ENCODE measurements at places on chromosomes 12 and 14. TPM values are rescaled to one million over a fixed set of nuclear protein-coding genes. Genes with fewer than 3 reads are reported as not detected.
A peak's percentile ranks its signal among the peaks of the same experiment; 100 is the strongest.

DNA sequence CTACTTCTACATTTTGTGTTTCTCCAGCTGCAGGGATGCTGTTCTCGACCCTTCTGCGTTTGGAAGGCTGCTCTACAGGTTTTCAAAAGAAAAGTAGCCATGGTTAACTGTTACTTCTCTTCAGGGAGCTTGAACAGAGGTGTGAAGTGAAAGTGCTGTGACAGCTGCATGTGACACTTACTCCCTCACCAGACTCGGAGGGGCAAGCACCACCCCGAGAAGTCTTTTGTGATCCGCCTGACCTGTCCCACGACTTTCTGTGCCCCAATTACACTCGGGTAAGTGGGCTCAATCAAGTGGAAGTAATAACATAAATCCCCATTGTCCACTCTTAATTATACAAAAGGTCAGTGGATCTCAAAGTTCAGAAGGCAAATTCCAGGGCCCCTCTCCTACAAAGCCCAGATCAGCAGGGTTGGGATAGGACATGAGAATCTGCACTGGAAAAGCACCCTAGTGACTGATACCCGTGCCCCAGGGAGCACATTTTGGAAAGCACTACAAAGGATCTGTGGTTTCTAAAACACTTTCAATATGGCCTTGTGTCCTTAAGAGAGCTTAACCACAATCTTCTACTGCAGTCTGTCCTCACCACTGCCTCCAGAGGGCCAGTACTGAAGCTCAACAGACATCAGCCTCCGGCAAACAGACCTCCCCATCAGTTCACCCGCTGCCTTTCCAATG is 11.5 kb downstream of the FICD start:
- DNase-seq = no peak

- DNase-seq = no peak
These were observed 207.3 kb upstream of the OR4E1 start for GRCh38 chr14:21880918-21881317.

DNA sequence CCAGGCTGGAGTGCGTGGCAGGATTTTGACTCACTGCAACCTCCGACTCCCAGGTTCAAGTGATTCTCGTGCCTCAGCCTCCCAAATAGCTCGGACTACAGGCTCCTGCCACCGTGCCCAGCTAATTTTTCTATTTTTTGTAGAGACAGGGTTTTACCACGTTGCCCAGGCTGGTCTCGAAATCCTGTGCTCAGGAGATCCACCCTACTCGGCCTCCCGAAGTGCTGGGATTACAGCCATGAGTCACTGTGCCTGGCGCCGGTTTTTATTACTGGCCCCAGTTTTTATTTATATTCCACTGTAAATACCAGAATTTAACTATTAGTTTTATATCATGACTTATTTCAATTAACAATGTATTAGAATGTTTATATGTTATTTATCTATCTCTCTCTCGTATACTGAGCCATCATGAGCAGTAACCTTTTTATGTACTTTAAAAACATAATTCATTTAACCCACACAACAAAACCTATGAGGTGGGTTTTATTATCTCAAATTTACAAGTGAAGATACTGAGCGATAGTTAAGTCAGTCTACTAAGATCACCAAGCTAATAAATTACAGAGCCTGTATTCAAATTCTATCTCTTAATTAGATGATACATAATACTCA is 47.8 kb downstream of the HECTD1 start:
- no peak for DNase-seq

GRCh38 chr12:30630979-30631285 is 64.7 kb downstream of the IPO8 start:
- DNase-seq = no peak

GRCh38 chr14:59200195-59200594 is 11.7 kb downstream of the DAAM1 start:
- no peak for DNase-seq

DNA sequence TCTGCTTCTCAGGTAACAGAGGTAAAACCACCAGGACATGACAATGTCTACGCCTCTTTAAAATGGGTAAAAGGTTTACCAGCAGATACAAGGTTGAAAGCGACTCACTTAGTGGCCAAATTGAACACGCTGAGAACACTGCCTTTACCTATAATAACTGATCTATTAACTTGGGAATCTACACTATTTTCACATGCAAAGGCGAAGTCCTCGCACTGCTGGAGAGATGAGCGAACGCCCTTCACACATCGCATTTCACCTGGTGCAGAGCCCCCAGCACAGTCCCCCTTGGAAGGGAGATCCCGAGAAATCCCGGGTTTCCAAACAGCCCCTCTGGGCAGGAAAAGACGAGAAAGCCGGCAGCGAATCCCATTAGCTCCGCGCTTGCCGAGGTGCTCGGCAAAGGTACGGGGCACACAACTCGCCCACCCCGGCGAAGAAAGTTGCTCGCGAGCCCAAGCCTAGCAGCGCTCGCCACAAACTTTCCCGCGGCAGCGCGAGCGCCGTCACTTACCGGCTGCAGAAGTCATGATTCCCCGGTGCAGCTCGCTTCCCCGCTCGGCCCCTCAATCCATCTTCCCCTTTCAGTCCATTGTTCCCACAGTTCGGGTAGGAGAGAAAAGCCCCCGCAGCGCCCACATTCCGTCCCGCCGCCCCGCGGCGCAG is 423 bp downstream of the FGD6 start:
- DNase-seq = no peak

DNA sequence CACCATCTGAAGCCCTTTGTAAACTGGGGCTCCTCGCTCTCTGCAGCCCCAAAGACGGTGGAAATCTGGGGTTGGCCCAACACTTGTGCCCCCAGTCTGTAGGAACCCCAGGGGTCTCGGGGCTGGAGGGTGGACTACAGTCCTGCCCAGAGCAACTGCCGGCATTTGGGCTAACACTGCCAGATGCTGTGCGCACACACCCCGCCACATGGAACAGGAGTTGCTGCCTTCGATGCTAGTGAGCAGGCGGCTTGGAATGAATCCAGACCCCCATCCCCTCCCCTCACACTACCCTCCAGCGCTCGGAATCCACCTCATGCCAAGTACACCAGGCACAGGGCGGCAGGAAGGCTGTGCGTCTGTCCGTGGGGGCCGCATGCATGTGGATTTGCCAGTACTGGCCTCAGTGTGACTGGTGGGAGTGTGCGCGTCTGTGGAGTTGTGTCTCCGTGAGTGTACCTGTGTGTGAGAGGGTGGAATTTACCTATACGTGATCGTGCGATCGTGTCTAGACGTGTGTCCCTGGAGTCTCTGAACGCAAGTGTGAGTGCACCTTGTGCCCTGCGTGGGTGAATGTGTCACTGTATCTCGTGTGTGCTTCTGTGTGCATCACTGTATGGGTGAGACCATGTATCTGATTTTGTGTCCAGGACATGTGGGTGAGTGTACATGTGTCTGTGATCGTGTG is 5.1 kb downstream of the LHX5 start:
- DNase-seq = no peak

GRCh38 chr12:108939594-108939993 is 59.7 kb downstream of the DAO start:
- no peak for DNase-seq

- DNase-seq = no peak
These were observed 101.9 kb upstream of the SFSWAP start for GRCh38 chr12:131608740-131609690.

GRCh38 chr12:27163048-27163715 is 80.8 kb upstream of the C12orf71 start:
- no peak for DNase-seq

- no peak for DNase-seq
These were observed 145.5 kb upstream of the IGF1 start for GRCh38 chr12:102625819-102626218.

DNA sequence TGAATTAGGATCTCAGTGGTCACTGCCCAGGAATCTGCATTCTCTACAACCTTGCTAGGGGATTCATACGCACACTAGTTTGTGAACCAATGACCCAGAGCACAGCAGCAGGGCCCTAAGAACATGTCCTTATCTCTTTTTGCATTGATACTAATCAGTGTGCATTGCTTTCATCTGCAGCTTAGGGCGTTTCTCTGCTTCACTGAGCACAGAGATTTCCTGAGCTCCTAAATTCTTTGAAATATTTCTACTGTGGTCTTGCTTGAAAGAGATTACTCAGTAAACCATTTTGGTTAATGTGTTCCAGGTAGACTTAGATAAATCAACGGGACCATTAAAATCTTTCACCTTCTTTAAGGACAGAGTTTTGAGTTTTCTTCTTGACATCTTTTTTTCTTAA is 351.3 kb upstream of the KITLG start:
- peak; percentile 72 for DNase-seq

DNA sequence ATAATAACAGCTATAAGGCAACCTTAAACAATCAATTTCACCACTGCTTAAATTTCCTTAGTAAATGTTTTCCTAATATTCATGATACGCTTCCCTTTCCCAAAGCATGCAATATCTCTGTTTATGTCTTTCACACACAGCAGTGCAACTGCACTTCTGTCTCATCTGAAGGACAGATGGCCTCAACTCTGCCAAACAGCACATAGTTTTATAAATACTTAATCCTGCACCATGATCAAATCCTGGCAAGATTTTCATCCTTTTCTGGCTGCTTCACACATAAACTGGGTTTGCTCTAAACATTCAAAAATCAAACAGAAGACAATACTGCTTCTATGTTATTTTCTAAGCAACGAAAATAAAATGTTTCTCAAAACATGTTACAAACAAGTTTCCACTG is 266.3 kb downstream of the ITPR2 start:
- DNase-seq = no peak

Gene EIF4B
- 371 TPM for total RNA-seq

Gene SLC22A17
- 4.3 TPM for total RNA-seq

Gene RNU4-1
- total RNA-seq = under 0.01 TPM

Gene IL31
- not detected for total RNA-seq

Gene SYNE2
- total RNA-seq = 22.2 TPM

Gene PALS1
- 22.9 TPM for total RNA-seq

Gene SMIM41
- total RNA-seq = not detected

Gene PRIMA1
- not detected for total RNA-seq

All from epithelial cell of proximal tubule (primary cell).